ENCODE measurements at places on chromosomes 12 and 14.

DNA sequence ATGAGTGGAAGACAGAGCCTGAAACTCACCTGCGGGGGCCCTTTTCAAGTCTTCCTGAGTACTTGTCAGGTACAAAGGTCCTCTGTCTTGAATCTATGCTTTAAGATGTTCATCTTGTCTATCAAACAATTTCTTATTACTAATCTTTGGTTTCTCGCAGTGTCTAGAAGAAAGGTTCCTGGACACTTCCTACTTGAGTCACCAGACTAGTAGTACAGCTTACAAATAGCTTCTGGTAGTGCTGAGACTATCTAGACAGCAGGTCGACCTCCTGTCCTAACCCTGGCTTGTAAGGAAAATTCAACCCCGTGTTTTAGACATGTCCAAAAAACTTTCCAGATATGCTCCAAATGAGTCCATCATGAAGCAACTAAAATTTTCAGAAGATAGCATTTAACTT lies 11.2 kb upstream of the ARID2 start:
- no peak for DNase-seq

GRCh38 chr12:27913999-27914614 lies 58.4 kb downstream of the PTHLH start:
- no peak for DNase-seq

- no peak for DNase-seq
Measured at GRCh38 chr12:64621257-64621942, 11.1 kb downstream of the RASSF3 start.

- no peak for DNase-seq
Measured at GRCh38 chr14:90649083-90649482, 167.1 kb downstream of the TTC7B start.

DNA sequence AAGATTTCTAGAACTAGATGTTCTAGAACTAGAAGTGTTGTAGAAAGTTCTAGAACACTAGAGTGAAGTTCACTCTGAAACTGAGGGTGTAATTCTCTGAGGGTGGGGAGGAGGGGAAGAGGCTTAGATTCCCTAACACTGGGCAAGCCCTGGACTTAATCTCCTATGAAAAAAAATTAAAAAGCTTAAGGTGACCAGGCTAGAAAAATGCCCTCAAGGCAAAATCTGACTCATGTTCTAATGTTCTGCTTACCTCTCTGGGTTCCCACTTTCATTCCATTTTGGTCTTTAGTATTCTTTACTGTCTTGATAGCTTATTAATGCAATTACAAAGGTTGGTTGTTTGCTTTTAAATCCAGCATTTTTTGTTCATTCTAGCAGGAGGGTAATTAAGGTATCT lies 101.5 kb downstream of the KICS2 start:
- no peak for DNase-seq

All from activated CD4-positive, alpha-beta T cell treated with anti-CD3 and anti-CD28 coated beads, Interleukin-2, Interleukin-4, amounts not matched to agents 100 ng/mL and 50 ng/mL, durations not matched to agents 16 hours and 8 hours (primary cell).